ENCODE measurements at places on chromosomes 6 and 20.

DNA sequence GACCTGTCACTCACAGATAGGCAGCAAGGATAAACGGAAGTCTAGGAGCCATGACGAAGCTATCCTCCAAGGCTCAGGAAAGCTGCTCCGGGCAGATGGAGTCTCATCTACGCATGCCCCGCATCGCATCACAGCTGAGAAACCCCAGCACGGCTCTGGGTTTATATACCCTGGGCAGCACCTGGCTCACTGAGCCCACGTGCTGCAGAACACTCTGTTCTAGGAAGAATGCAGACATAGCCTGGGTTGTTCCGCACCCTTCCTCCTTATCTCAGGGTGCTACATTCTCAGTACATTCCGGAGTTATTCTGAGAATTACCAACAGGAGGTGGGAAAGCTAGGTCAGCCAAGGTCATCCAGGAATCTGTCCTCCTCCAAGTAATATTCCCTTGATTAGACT lies 260.4 kb downstream of the CBLN4 start:
- no peak for DNase-seq

DNA sequence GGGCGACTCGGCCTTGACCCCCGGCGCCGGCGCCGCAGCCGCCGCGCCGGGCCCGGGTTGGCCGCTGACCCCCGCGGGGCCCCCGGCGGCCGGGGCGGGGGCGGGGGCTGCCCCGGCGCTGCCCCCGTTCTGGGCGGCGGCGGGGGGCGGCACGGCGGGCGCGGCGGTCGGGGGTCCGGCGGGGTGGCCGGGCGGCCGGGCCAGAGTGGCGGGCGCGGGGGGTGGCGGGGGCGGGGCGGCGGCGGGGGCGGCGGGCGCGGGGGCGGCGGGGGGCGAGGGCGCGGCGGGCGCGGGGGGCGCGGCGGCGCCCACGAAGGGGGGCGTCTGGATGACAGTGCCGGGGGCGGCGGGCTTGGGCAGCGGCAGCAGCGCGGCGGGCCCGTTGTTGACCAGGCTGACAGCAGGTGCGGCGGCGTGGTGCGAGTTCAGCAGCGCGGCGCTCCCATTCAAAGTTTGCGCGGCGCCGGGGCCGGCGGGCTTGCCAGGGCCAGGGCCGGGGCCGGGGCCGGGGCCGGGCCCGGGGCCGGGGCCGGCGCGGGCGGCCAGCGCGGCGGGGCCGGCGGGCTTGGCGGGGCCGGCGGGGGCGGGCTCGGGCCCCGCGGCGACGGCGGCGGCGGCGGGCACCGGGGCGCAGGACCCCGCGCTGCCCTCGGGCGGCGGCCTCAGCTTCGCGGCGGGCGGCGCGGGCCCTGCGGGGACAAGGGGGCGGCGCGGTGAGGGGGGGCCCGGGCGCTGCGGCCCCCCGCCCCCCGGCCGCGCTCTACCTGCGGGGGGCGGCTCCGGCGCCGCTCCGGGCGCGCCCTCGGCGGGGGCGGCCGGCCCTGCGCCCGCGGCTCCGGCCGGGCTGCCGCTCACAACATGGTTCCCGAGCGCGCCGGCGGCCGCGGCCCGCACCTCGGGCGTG lies 659 bp downstream of the TAF4 start:
- peak; percentile 52 for DNase-seq

GRCh38 chr6:35388030-35388429 lies 45.7 kb downstream of the PPARD start:
- DNase-seq, result no peak

DNA sequence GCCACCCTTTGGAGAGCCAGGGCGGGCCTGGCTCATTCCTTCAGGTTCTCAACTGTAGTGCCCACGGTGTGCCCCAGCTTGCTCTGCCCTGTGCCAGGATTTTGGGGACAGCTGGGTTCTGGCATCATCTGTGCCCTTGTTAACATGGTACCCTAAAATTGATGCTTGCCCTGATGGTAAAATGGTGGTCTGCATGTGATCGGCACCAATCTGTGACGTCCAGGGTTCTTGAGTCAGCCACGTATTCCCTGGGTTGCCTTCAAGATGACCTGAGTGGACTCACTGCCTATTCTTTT lies 31.2 kb upstream of the APCDD1L start:
- DNase-seq, result no peak

GRCh38 chr6:11389977-11390376 lies 147.6 kb upstream of the TMEM170B start:
- no peak for DNase-seq

DNA sequence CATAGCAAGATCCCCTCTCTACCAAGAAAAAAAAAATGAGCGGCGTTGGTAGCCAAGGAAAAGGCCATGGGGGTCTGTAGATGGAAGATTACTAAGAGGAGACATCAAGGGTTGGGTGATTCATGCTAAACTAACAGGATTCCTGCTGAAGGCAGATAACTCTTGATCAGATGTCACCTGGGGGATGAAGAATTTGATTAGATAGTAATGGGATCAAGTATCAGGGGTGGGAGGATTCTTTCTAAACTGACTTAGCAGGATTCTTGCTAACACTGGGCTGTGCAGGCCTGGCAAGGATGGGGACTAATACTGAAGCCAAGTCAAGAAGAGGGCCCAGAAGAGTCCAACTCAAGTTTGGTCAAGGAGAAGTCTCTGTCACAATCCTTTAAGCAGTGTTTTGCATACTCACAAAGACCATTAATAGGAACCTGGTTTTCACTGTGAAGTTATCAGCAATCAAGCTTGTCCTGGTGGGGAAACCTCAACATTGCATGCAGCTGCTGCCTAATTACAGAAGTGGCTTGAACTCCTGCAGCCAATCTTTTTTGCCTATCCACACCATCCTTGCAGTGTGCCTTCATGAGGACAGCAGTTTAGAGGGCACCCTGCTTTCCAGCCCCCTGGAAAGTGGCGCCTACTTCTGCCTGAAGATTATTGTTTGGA lies 61.3 kb downstream of the ANKRD6 start:
- no peak for DNase-seq

DNA sequence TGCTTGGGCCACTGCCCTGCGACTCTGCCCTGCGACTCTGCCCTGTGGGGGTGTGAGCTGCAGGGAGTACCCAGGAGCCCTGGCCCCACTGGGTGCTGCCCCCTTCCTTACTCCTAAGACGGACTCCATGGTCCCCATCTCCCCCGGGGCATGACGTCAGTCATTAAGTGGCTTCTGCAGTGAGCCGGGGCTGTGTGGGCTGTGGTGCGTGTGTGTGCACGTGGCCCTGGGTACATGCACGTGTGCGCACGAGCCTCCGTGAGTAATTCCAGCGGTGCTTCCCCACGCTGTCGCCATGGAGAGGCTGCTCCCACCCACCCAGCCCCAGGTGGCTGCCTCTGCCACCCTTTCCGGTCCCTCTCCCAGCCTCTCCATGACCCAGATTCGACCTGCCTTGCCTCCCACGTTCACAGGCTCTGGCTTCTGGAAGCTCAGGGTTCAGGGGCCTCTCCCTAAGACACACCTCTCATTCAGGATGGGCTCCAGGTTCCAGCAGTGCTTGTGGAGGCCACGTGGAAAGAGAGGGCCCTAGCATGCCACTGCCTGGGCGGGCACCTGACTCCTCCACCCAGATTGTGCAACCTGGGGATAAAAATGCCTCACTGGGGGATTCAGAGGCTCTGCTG lies 88.3 kb downstream of the DLGAP4 start:
- DNase-seq, result no peak

DNA sequence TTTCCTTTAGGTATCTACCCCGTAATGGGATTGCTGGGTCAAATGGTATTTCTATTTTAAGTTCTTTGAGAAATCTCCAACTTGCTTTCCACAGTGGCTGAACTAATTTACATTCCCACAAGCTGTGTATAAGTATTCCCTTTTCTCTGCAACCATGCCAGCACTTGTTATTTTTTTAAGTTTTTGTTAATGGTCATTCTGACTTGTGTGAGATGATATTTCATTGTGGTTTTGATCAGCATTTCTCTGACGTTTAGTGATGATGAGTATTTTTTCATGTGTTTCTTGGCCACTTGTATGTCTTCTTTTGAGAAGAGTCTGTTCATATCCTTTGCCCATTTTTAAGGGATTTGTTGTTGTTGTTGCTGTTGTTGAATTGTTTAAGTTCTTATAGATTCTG lies 871.1 kb downstream of the KIF16B start:
- no peak for DNase-seq

- DNase-seq, result no peak
Measured at GRCh38 chr20:36885356-36885755, 9.4 kb downstream of the TLDC2 start.

All from breast epithelium (tissue), 4 donors.